ENCODE measurements at places on chromosomes 3 and 15.

- H3K27ac ChIP-seq = no peak overlapping the region
- no peak for DNase-seq
- H3K4me3 ChIP-seq = no peak overlapping the region
These were observed 28.6 kb downstream of the TMEM202 start for GRCh38 chr15:72426753-72427152.

DNA sequence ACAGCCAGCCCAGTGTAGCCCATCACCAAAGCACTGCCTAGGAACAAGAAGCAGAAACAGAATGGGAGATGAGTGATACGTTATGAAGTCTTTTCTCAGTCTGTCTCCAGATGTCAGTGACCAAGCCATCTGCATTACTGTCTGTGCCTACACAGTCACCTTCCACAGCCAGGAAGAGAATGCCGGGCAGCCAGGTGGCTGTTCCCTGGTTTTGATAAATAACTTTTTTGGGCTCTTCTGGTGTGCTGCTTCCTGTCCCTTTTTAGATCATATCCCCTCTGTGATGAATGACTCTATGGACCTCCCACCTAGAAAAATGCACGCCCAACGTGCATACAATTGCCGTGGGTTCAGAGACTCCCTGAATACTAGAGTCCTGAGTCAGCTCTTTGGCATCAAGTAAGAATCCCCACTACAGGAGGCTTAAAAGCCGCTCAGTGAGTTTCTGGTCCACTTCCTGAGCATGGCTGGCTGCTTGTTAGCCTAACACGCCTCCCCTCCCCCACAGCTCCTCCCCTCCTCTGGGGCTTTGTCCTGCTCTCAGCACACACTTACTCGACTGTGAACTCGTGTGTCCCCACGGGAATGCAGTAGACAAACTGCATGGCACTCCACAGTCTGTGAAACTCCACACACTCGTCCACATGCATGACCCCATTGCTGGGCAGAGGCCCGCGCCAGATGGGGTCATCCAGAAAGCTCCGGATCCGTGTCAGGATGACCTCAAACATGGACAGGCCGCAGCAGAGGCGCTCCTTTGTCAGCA, 34.7 kb downstream of the NIPA2 start:
- no peaks in the 10 kb centered on the region for H3K4me1 ChIP-seq
- no peaks in the 10 kb centered on the region for H3K27me3 ChIP-seq
- peak; percentile 76 for DNase-seq
- H3K4me3 ChIP-seq = no peak overlapping the region
- peaks cover 92% of the 10 kb centered on the region for H3K36me3 ChIP-seq

DNA sequence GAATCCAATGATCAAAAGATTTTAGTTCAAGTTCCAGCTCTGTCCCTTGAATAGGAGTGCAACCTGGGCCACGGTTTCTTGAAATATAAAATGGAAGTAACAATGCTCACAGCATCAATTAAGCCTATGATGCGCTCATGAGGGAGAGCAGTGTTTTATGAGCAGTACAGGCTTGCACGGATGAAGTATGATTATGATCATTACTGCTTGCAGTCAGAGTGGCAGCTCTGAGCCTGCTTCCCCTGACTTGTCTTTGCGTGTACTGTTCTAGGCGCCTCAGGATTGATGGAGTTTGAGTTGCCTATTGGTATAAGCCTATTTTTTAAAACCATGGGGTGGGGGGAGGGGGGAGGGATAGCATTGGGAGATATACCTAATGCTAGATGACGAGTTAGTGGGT, 37.0 kb downstream of the ITGB5 start:
- peaks cover 4% of the 10 kb centered on the region for H3K4me1 ChIP-seq
- H3K4me3 ChIP-seq = no peak overlapping the region
- H3K27me3 ChIP-seq = no peaks in the 10 kb centered on the region
- H3K27ac ChIP-seq = no peak overlapping the region
- DNase-seq = no peak

GRCh38 chr3:104879919-104880318, 486.8 kb upstream of the ALCAM start:
- no peak for DNase-seq
- no peaks in the 10 kb centered on the region for H3K27me3 ChIP-seq
- no peaks in the 10 kb centered on the region for H3K4me1 ChIP-seq
- no peaks in the 10 kb centered on the region for H3K36me3 ChIP-seq
- H3K4me3 ChIP-seq = no peak overlapping the region

DNA sequence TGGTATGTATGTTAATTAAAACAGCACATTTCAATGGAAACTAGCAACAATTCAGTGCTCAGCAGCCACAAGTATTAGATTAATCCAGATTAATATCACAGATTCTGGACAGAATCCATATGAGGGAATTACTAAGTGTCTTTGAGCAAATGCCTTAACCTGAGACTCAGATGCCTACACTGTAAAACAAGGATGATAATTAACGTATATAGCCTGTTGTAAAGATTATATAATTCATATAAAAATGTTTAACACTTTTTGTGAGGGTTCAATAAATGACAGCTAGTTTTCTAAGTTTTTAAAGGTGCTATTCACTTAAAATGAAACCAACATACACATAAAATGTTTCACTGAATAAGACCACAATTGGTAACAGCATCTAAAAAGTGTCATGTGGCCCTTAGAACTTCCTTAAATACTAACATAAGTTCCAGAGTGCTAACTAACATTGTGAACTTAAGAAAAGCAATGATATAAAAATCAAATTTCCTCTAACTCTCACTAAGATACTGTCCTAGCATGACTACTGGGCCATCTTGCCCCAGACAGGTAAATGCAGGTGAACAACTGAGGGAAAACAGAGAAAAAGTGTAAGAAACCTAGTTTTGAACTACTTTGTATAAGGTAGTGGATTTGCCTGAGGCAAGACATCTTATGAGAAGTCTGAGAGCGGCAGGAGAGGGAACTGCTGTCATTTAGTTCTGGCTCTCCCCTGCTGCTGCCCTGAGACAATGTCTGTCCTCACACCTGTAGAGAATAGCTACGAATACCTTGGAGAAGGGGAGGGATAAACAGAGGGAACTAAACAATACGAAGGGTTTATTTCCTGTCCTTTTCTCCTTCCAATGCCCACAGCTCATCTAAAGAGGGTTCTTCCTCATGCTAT, 151.3 kb downstream of the ADAM10 start:
- H3K27me3 ChIP-seq = no peaks in the 10 kb centered on the region
- H3K4me1 ChIP-seq = peaks cover 16% of the 10 kb centered on the region
- DNase-seq = peak; percentile 78
- peak overlapping the region; percentile 0 for H3K4me3 ChIP-seq

DNA sequence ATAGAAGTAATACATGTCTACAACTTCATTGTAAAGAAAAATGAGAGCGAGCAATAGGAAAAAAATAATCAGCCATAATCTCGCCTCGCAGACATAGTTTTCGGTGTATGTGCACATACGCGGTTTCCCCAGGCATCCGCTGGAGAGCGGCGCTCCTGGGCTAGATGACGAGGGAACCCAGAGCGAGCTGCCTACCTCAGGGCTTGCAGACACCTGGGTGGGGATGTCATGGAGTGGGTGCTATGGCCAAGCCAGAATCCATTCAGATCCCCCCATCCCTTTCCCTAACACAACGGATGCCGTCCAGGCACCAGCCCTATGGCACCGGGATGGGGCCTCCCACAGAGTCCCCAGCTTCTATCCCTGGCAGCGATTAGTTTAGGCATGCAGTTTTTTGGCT, 4.5 kb upstream of the CFAP100 start:
- no peak for DNase-seq
- H3K27ac ChIP-seq = no peak overlapping the region
- peaks cover 16% of the 10 kb centered on the region for H3K27me3 ChIP-seq

- H3K4me3 ChIP-seq = no peak overlapping the region
- no peaks in the 10 kb centered on the region for H3K4me1 ChIP-seq
- no peaks in the 10 kb centered on the region for H3K27me3 ChIP-seq
- peaks cover 85% of the 10 kb centered on the region for H3K36me3 ChIP-seq
- DNase-seq = no peak
These were observed 25.6 kb downstream of the SEC22C start for GRCh38 chr3:42556089-42556632.
